Activated T-cell treated with anti-CD3 and anti-CD28 coated beads, Interleukin-2, amount 50 U/mL, for 24 hours (primary cell): ENCODE measurements at places on chromosomes 5 and 9.
A peak's percentile ranks its signal among the peaks of the same experiment; 100 is the strongest.

- DNase-seq = no peak
Measured at GRCh38 chr9:130934702-130935647, 4.1 kb downstream of the FIBCD1 start.

- no peak for DNase-seq
Measured at GRCh38 chr5:94175912-94176311, 434.5 kb upstream of the POU5F2 start.

GRCh38 chr5:2191972-2192371 is 309.2 kb upstream of the IRX4 start:
- DNase-seq = no peak

- DNase-seq = no peak
Measured at GRCh38 chr5:54309276-54309675, 1.1 kb downstream of the ARL15 start.

DNA sequence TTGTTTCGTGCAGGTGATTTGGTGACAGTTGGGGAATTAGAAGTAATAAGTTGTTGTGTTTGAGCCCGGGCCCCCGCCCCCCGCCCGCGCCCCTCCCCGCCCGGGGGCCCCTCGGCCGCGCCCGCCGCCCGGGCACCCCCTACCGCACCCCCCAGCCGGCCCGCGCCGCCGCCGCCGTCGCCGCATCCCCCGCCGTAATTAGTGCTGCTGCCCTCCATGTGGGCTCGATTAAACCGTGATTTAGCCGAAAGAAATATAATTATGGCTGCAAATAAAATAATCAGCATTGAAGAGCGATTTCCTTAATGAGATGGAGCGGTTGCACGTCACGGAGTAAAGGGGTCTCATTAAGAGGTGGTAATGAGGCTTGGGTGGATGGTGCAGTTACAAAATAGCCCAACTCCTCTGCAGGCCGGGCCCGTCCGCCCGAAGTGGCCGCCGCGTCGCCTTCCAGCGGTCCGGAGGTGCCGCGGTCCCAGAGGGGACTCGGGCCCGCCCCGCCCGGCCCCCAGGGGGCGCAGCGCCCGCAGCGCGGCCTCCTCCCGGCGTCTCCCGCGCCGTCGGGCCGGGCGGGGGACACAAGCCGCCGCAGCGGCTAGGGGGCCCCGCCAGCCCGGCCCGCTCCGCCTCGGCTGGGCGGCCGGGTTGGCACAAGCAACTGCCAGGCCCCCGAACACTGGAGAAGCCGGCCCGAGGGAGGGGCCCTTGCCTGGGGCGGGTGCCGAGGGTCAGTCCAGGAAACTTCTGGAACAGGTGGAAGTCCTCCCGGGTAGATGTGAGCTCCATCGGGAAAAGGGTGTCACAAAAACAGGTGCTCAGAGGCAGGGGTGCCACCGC is 6.9 kb upstream of the OTP start:
- DNase-seq = peak; percentile 67

DNA sequence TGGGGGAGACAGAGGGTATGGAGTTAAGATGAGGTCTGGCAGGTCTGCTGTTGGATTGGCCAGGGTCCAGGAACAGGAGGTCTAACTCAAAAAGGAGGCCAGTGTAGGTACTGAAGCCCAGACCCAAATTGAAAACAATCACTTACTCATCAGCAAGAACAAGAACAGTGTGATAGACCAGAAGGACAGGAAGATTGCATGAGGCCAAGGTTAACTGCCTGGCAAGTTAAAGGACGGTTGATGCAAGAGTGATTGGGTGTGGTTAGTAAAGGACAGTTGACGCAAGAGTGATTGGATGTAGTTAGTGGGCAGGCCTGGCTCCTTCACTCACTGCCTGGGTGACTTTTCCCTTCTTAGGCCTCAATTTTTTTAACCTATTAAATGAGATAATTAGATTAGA is 132.6 kb downstream of the PDZD2 start:
- no peak for DNase-seq

DNA sequence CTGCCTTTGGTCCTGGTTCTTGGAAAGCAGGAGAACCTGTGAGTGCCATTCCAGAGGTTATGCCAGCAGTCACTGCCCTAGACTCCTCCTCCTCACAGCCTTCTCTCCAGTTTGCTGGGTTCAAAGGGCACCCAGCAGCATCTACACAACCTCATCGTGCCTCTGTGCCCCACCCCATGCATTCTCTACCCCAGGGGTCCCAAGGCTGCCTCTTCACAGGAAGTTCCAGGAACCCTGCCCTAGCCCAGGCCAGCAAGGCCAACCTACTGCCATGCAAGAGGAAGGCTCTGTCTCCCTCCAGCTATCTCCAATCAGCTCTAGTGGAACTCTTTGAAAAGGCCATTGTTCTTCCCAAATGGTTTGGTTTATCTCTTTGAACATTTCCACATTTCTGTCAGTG is 21.2 kb downstream of the ENC1 start:
- no peak for DNase-seq

DNA sequence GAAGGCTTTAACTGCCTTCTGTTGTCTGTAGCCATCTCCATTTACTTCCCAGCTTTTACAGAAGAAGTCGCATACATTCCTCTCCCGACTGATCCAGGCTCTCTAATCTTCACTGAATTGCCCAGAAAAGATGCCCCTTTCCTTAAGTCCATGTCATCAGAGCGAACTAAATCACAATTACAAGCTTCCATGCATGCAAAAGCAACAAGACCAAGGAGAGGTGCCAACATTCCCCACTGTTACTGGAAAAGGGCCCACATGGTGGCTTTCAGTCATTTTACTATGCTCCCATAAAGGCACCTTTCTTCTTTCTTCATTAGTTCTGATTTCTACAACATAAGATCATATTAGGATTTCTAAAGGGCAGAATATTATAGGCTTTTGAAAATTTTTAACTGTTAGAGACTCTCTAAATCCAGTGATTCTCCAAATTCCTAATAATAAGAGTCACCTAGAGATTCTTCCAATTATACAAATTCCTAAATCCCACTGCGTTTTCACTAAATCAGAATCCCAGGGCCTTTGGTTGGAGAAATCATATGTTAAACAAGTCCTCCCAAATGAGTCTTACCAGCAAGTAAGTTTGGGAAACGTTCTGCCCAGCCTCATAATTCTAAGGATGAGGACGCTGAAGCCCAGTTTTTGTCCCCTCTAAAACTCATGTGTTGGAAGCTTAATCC is 17.0 kb upstream of the ZFR start:
- DNase-seq = no peak

DNA sequence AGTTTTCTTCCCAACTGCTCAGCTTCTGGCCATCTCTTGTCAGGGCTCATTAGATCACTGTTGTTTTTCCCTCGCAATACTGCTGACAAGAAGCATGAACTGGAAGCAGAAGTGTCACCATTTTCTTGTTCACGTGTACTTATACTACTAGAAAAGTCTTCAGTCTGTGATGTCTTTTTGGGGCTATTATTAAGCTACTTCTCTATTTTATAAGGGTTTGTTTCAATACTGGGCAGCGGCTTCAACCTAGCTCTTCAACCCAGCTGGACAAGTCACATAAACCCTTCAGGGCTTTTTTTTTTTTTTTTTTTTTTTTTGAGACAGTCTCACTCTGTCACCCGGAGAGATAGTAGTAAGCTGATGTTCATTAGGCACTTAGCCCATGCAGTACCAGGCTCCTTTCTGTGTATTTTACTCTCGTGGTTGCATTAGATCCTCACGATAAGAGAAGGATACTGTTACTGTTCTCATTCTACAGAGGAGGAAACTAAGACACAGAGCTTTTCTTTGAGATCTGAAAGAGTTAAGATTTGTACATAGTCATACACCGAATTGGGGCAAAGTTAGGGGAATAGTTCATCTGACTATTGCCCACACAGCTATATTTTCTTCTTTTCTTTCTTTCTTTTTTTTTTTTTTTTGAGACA is 20.5 kb downstream of the RAPGEF1 start:
- no peak for DNase-seq

DNA sequence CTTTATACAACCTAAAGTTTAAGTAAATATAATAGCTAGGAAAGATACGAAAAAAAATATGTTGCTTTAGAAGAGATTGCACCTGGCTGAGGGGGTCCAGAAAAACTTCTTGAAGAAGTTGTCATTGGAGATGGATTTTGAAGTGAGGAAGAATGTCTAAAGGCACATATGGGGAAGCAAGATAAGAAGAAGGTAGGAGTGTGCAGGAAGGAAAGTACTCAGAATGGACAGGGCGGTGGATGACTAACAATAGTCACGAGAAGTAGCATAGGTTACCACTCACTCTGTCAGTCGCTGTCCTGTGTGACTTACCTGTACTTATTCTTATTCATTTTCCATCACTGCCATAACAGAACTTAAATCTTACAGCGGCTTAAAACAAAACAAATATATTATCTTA is 251.6 kb downstream of the GRIA1 start:
- DNase-seq = no peak

GRCh38 chr5:142735323-142736246 is 34.6 kb upstream of the ARHGAP26 start:
- DNase-seq = no peak

DNA sequence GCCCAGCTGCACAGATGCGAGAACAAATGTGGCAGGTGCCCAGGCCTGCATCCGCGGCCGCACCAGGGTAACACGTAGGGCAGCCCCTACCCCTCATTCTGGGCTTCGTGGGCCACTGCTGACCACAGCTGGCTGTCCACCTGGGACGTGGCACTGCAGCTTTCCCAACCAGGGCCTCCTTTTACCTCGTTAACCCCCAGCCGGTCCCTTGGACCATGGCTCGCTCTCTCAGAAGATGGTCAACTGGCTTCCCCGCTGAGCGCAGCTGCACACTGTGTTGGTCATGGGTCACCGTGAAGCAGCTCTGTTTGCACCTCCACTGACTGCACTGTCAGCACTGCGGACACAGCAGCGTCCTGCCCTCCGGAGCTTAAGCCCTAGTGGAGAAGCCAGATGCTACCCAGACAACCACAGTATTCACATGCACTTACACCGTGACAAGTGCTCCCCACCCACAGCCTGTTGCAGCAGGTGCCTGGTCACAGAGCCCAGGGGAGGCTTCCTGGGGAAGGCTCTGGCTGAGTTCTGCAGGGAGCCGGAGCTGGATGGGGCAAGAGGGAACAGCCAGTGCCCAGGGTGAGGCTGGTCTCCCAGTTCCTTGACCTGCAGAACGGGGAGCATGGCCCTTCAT is 10.5 kb upstream of the PLEKHG4B start:
- no peak for DNase-seq

GRCh38 chr5:21919414-21920022 is 933.6 kb downstream of the CDH12 start:
- DNase-seq = no peak

DNA sequence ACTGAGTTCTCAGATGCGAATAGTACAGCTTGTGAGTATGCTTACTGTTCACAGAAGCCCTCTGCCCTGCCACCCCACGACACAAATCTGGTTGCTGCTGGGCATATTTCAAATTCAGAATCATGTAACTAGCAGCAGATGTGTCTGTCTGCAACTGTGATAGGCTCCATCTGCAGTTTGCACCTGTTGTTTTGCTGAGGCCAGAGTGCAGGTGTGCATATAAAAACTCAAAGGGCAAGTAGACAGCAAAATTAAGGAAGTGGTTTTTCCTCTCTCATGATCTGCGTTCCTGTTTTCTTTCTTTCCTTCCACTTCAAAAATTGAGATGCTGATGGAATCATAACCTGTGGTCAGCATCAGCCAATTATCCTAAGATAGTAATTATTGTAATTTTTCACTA is 1000.5 kb downstream of the PTPRD start:
- no peak for DNase-seq

DNA sequence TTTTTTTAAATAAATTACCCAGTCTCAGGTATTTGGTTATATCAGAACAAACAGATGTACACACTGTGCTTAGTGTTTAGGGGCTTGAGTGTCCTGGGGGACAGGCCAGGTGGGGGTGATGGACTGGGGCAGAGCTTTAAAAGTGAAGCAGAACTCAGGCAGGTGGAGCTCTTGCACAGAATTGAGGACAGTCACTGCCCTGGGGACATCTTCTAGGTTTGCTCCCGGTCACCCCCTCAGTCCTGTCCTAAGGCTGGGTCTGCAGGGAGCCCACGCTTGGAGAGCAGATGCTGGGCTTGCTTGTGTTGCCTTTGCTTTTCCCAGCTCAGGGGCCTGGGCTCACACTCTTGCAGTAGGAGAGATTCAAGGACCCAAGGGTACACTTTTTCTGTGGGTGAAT is 10.8 kb downstream of the GADD45G start:
- no peak for DNase-seq

GRCh38 chr5:99020698-99021048 is 91.9 kb upstream of the CHD1 start:
- DNase-seq = no peak

- DNase-seq = peak; percentile 76
Measured at GRCh38 chr9:133726401-133727276, 11.5 kb downstream of the SARDH start.

DNA sequence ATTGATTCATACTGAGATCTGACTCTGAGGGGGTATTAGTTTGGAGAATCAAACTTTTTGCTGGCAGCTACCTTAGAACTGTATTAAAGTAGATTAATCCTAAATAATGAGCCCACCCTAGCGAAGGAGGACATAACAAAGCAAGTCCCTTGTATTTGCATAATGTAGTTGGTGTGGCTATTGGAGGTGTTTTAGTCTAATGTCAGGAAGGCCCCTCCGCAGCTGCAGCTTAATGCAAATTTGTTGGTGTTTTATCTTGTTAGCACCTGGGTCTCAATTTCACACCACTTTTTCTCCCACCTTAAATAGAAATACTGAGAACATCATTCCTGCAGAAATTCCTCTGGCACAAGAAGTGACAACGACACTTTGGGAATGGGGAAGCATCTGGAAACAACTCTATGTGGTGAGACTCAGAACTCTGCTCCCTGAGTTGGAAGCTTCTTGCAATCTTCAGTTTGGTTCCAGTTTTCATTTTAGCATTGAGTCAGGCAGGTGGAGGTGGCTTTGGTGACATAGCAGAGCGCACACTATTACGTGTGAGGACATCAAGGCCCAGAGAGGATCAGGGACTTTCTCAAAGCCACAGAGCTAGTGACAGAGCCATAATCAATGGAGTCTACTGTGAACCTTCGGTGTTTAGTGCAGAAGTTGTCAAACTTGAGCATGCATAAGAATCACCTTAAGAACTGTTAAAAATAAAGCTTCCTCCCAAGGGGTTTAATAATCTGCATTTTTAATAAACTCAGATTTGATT is 33.9 kb downstream of the DOCK2 start:
- DNase-seq = no peak

- DNase-seq = no peak
Measured at GRCh38 chr9:110255034-110255462, 1.3 kb downstream of the TXN start.

DNA sequence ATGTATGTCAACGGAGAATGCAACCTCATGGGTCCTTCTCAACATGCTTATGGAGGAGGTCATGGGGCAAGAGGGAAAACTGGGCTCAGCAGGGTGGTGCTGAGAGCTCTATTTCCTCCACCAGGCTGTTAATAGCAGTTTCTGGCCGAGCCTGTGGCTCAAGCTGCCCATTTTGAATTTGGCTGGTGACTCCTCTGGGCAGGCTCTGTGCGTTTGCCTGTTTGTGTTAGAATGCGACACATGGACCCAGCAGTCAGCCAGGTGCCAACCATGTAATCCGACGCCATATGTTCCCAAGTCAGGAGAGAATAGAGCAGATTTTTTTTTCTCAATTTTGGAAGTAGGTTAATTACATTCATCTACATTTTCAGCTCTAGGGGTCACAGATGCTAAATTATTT is 387.7 kb upstream of the CLINT1 start:
- DNase-seq = no peak

- DNase-seq = no peak
Measured at GRCh38 chr5:60229691-60230185, 336.2 kb upstream of the PDE4D start.

- DNase-seq = no peak
Measured at GRCh38 chr5:56565644-56566043, 249.7 kb upstream of the MAP3K1 start.
